Common myeloid progenitor, CD34-positive (primary cell): ENCODE measurements at places on chromosomes 3 and 15.

GRCh38 chr15:39100106-39100660 lies 480.7 kb upstream of the THBS1 start:
- DNase-seq: no peak

GRCh38 chr15:75867449-75867848 lies 24.2 kb downstream of the UBE2Q2 start:
- DNase-seq: peak; percentile 48

DNA sequence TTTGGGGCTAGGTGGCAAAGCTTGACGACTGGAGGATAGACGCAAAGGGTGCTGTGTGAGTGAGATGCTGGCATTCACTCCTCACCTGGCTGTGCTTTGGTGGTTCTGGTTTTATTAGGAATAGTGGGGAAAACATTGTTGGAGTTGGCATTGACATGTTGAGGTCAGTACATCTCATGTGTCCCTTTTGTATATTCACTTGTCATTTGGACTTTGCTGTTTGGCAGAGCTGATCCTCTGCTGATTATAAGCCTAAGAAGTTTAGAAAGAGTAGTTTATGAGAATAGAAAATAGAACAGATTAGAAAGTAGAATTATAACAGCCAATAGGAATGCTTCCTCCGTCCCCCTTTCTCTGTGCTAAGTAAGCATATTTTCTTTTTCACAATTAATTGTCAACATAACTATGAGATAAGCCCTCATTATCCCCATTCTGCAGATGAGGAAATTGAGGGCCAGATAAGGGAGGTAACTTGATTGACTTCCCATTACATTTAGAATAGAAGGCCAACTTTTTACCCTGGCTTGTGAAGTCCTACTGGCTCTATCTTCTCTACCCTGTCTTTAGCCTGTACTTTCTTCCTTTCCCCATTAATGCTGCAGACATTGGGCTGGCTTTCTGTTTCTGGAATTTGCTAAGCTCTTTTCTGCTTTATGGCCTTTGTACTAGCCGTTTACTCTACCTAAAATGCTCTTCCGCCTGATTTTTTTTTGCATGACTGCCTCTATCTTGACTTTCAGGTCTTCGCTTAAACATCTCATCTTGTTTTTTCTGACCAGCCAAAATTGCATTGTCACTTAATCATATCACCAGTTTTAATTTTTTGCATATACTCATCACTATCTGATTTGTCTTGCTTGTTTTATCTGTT lies 12.8 kb downstream of the ITPR1 start:
- no peak for DNase-seq

DNA sequence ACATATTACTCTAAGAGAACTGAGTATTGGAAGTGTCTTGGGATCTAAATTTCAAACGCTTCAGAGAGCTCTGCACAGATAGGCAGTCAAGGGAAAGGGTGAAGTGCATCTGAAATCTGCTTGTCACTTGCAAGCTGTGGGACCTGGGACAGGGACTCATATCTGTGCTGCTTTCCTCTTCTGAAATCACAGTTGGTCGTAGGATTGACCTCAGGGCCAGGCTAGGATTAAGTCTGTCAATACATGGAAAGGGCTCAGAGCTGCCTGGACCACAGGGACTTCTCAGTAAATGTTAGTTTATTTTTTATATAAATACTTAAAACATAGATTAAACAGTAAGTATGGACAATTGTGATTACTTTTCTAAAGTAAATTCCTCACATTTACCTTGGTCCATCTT lies 74.7 kb upstream of the CMTM7 start:
- DNase-seq: no peak

DNA sequence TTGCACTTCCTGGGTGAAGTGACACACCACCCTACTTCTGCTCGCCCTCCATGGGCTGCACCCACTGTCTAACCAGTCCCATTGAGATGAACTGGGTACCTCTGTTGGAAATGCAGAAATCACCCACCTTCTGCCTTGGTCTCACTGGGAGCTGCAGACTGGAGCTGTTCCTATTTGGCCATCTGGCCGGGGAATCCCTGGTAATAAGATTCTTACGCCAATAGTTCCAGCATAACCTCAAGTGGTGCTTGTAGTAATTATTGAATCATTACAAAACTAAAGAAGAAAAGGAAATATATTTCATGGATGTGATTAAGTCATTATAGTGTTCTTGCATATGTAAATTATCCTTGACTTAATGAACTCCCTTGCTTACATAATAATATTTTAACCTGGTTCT lies 841.9 kb downstream of the CADM2 start:
- DNase-seq: no peak

GRCh38 chr3:164194842-164195241 lies 883.5 kb downstream of the SI start:
- DNase-seq: no peak

GRCh38 chr3:132401255-132401654 lies 16.0 kb upstream of the DNAJC13 start:
- DNase-seq: no peak

DNA sequence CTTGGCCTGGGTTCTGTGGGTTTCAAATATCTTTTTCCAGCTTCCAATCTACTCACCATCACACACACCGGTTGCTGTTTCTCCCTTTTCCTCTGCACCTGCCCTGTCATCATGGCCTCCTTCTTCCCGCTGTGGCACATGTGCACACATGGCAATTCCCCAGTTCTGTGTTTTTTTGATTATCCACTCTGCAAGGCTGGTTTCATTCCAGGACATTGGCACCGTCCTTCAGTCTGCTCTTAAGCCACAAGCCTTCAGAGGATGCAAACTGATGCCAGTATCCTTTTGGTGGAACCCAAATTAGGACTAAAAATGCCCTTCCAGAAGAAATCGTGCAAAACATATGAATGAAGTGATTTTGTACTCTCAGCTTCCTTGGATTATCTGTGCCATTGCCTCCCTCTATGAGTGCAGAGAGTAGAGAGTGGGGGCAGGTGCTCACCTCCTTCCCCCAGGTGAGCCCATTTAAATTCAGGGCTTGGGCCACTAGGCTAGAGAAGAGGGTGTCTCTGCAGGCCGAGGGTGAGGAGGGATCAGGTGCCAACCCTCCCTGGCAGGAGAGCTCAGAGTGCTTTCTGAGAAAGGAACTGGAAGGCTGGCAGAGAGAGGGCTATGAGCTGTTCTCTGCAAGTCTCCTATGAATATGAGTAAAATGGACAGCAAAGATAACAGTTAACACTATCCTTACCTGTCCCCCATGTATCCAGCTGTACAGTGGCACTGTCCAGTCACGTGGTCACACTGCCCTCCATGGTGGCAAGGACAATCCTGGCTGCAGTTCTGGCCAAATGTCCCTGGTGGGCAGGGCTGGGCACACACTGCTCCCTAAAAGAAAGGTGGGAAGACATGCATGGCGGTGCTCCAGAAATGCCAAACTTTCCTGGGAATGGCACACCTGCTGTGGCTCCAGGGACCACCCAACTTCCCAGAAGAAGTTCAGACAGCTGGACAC lies 100.8 kb downstream of the RAB11A start:
- no peak for DNase-seq

DNA sequence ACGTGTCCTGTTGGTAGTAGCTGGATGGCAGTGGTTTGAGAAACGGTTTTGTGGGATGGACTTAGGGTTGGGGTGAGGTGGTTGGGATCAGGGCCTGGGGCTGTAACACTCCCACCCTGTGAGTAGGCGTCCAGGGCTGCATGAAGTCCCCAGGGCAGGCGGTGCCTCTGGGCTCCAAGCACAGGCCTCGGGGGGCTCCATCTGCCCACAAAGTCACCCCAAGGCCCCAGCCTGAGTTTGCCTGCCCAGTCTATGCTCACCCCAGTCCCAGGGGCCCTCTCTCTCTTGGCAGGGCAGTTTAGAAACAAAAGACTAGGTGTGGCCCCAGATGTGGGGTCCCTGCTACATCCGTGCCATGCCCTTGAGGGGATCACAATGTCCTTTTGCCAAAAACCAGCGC lies 86.9 kb upstream of the PRR23E start:
- DNase-seq: no peak

DNA sequence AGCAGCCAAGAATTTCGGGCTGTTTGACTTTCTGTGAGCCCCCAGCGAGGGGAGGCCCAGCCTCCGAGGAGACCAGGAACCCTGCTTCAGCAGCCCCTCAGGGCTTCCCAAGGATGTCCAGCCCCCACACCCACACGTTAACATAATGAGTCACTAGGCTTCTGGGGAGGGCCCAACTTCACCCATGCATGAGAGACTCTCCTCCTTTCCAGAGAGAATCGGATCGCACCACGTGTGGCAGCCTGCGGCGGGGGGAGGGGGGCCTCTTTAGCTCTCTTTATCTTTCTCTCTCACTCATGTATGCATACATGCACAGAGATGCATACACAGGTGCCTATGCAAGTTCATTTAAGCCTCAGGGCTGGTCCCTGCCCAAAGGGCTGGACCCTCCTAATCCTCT lies 3.1 kb upstream of the AP2M1 start:
- no peak for DNase-seq

- DNase-seq: no peak
Observed at GRCh38 chr15:62323353-62323890, 158.3 kb upstream of the C2CD4B start.

GRCh38 chr3:188888321-188889053 lies 283.3 kb upstream of the TPRG1 start:
- DNase-seq: no peak

DNA sequence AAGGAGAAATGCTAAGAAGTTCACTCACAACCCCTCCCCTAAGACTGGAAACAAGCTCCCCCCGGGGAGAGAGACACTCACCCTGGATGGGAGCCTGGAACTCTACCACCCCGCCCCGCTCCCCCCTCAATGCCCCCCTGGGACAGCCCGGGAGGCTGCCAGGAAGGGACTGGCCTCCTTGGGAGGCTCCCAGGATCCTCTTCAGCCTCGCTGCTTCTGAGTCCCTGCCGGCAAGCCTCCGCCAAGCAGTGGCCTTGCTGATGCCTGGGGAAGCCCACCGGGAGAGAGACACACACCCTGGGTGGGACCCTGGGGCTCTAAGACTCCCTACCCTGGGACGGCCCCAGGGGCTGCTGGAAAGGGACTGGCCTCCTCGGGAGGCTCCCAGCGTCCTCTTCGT lies 33.4 kb downstream of the CPEB1 start:
- DNase-seq: no peak

DNA sequence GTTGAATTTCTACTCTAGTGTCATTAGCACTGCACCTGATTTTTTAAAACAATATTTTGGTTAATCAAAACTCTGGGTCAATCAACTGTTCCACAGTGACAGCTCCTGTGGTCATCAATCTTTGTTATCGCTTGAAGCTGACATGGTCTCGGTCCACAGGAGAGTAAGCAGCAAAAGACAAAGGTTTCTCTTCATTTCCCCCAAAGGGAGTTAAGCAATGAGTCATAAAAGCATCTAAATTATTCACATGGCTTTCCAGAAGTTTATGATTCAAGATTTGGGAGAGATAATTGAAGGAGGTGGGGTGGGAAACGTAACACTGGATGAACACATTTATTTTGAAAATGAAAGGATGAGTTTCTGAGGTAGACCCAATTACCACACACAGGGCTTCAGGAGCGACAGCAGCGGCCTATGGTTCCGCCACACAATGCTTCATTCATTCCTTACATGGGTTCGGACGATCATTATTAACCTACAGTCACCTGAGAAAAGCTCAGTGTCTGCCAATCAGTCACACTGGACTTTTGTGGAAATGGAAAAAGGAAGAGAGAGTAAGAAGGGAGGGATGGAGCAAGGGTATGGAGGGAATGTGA lies 505.1 kb downstream of the FHIT start:
- no peak for DNase-seq

DNA sequence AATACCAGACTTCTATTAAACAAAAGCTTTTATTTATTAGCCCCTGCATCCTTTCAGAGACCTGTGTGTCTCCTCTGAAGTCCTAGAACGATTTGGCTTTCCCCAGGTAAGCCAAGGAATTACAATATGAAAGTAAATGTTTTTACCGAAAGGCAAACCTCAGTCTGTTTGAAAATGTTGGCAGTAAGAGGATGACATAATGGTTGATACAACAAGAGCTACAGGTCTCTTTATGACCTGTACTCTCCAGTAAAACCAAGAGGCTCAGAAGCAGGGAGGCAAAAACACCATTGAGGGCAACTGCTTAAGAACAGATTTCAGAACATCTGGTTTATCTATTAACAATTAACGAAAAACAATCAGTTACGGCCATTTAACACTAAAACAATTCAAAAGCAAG lies 107.8 kb downstream of the ADAM10 start:
- DNase-seq: no peak

- no peak for DNase-seq
Observed at GRCh38 chr15:100103828-100104227, 237.9 kb downstream of the ADAMTS17 start.

GRCh38 chr15:31070867-31071266 lies 30.7 kb downstream of the TRPM1 start:
- no peak for DNase-seq

DNA sequence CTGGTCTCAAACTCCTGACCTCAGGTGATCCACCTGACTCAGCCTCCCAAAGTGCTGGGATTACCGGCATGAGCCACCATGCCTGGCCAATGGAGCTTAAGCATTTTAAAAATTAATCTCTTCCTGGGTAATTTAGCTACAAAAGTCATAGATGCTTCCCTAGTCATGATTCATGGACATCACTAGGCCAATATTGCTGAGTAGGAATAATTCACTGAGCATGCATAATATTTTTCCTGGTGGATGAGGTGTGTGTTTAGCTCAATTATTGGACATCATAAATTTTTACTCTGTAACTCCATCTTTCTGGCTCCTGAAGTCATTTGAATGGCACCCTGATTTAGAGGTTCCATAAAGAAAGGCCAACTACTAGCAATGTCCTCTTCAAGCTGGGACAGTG lies 512.9 kb upstream of the AGTR1 start:
- DNase-seq: no peak

GRCh38 chr15:87365186-87365585 lies 891.4 kb downstream of the NTRK3 start:
- DNase-seq: no peak

DNA sequence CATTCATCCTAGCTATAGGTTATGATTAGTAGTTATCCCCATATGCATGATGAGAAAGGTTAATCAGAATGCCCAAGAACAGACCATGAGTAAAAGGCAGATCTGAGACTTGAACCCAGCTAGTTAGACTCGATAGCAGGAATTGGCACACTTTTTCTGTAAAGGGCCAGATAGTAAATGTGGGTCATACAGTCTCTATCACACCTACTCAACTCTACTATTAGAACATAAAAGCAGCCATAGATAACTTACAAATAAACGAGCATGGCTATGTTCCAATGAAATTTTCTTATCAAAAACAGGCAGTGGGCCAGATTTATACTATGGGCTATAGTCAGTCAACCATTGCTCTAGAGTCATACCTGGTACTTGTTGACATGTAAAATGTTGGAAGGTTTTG lies 24.6 kb downstream of the POLG start:
- DNase-seq: no peak

- no peak for DNase-seq
Observed at GRCh38 chr3:190096345-190096744, 24.4 kb downstream of the P3H2 start.

DNA sequence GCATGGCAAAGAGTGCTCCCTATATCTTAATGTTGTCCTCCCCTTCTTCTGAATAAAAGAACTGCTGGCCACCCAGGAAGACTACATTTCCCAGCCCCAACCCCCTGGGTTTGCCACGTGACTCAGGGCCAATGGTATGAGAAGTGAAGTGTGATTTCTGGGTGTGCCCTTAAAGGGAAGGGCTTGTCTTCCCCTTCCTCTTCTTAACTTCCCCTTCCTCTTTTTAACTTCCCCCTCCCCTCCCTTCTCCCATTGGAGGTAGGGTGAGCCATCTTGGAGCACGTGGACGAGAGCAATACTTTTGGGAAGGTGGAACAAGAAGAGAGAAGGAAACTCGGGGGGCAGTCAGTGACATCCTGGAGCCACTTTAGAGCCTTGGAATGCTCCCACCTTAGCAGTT lies 6.8 kb upstream of the KBTBD12 start:
- DNase-seq: peak; percentile 30

GRCh38 chr3:168061332-168061996 lies 34.3 kb downstream of the GOLIM4 start:
- peak; percentile 33 for DNase-seq

- DNase-seq: no peak
Observed at GRCh38 chr3:156633335-156633734, 41.1 kb upstream of the TIPARP start.
